ENCODE measurements at places on chromosomes 13 and 19. TPM values are rescaled to one million over a fixed set of nuclear protein-coding genes. Genes with fewer than 3 reads are reported as not detected.

DNA sequence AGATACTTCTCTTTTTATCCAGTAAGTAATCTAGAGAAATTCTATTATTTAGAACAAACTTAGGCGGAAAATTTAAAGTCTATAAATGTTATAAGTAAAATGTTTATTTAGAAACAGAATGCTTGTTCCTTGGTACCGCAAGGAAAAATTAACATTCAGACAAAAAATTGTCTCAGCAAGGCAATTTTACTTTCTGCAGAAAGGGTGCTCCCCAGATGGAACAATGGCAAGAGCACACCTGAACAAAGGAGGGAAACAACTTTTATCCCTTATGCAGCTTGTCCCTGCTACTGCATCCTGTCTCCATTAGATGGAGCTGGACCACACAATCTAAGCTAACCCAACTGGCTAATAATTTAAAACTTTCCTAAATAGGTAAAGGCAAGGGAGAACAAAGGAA is 6.5 kb upstream of the ZNF708 start:
- no peak for DNase-seq

GRCh38 chr19:49475995-49476880 is 2.2 kb downstream of the FLT3LG start:
- no peak for DNase-seq

GRCh38 chr13:101434486-101434885 is 18.0 kb upstream of the ITGBL1 start:
- DNase-seq: no peak

CDX2 gene
- not detected for total RNA-seq

SCGB2B2 gene
- total RNA-seq: 1.4 TPM

- no peak for DNase-seq
Measured at GRCh38 chr13:104318121-104318520, 1251.9 kb upstream of the SLC10A2 start.

DNA sequence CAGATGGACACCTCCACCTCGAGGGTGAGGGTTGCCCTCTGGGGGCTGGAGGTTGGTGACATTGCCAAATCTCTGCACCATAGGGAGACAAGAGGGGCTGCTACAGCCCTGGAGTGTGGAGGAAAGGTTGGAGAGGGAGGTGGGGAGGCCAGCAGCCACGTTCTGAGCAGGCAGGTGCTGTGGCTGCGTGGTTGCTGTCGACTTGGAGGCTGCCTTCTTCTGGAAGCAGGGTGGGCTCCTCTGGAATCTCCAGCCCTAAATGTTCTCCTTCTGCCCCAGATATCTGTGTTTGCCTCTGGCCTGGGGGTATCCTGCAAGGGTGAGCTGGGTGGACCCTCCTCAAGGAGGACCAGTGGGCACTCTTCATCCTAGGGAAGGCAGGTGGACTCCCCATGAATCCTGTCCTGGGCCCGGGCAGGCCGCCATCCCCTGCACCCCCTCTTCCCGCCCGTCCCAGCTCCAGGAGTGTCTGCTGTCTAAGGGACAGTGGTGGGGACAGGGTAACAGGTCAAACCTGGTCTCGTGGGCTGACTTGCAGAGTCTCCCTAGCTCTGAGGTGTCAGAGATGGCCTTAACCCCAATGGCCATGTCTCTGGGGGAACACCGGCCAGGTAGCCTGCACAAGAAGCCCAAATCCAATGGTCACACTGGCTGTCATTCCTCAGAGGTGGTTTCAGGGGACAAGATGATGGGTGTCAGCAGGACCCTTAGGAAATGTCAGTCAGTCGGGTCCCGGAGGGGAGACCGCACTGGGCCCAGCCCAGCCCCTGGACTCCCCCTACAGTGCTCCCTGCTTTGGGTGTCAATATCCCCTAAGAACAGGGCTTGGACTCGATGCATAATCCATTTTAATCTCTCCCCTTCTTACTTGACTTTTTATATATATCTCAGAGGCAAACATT is 32.3 kb upstream of the ZNF536 start:
- no peak for DNase-seq

DNA sequence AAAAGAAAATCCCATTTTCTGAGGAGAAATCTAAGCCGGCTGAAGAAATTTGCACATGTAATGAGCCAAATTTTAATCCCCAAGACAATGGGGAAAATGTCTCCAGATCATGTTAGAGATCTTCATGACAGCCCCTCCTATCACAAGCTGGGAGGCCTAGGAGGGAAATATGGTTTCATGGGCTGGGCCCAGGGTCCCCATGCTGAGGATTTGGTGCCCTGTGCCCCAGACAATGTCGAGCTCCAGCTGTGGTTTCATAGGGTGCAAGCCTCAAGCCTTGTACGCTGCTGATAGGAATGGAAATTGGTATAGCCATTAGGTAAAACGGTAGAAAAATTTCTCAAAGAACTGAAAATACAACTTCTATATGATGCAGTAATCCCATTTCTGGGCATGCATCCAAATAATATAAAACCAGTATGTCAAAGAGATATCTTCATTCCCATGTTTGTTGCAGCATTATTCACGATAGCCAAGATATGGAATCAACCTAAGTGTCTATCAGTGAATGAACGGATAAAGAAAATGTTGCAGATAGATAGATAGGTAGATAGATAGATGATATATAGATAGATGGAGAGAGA is 19.3 kb upstream of the FREM2 start:
- DNase-seq: no peak

DNA sequence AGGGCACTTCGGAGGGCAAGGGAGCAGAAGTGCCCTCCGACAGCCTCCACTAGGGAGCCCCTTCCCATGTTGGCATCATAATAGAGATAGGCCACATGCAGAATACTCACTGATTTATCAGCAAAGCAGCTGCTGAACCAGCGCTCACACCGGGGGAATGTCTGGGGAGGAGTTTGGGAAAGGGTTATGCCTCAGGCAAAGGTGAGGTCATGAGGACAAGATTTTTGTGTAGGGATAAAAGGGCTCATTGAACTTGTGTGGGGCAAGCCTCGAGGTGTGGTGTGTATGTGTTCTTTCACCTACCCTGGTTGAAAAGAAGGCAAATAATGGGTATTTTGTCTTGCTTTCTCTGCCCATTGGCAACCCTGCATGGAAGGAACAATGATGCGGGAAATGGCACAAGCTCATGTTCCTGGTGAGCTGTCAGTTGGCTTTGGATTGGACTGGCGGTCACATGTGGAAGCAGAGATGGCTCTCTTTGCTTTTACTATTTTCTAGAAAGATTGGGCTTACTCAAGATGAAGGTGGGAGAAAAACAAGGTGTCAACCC is 39.1 kb upstream of the SLC7A9 start:
- DNase-seq: no peak

DNA sequence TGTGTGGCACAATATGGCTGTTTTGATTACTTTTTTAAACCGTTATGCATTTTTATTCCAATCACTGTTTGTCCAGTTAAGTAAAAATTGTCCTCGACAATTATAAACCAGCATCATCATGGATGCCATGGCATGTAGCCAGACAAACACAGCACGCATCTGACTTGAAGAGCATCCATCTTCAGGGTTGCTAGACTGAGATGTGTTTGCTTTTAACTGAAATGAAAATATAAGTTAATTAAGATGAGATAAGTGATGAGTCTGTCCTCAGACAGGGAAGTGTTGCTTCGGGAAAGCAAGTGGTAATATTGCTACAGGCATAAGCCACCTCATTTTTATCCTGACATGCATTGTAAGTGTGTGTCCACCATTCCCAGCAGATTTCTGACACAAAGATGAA is 92.8 kb upstream of the TPP2 start:
- no peak for DNase-seq

COX7A1 gene
- total RNA-seq: not detected

- no peak for DNase-seq
Measured at GRCh38 chr13:40155201-40155600, 499.7 kb downstream of the COG6 start.

SYDE1 gene
- not detected for total RNA-seq

DNA sequence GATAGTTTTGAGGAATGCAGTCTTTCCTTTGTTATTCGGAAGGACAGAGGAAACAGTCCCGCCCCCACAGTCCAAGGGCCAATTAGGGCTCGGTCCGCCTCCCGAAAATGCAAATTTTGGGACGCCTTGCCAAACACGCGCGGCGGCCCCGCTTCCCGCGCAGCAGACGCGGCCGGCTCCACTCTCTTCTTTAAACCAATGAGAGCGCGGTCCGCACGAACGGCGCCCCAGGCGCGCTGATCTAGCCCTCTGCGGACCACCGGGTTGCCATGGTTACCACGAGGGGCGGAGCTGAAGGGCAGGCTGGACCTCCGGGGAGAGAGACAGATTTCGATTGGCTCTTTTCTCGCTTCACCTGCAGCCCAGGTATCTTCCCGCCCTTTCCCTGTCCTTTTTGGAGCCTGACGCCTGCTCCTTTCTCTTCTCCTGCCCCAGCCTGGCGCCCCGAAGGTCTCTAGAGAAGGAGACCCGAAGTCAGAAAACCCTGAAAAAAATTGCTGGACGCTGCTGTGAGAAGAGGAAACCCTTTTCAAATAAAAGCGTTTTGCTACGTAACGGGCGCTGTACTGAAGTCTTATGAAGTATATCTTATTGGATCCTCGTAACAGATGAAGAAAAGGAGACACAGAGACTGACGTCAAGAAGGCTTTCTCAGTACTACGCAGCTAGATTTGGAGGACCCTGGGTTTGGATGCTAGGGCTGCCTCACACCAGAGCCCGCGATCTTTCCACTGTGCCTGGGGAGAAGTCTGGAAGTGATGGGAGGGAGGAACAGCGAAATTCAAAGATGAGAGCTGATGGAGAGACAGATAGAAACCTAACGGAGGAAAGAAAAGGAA is 2.0 kb downstream of the PTH2 start:
- DNase-seq: no peak

FGF22 gene
- total RNA-seq: 0.64 TPM

GRCh38 chr13:113820813-113821651 is 42.8 kb downstream of the GAS6 start:
- DNase-seq: no peak

CCDC194 gene
- total RNA-seq: 1.7 TPM

GRCh38 chr13:79382545-79383275 is 23.3 kb downstream of the RBM26 start:
- DNase-seq: no peak

ZIC2 gene
- total RNA-seq: not detected

MAMSTR gene
- 0.78 TPM for total RNA-seq

DNA sequence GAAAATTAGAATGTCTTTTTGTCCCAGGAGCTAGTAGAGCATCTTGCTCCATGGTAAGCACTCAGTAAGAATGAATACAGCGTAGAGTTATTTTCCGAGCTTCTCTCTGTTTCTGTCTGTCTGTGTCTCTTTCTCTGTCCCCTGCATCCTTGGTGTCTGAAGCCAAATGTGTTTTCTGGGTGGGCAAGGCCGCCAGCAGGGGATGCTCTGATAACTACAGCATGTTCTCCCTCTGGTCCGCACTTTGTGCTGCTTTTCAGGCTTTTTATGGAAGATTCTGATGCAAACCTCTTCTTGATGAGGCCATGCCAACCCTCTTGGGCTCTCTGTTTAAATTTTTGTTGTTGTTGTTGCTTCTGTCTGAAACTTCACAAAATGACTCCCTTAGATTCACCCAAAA is 142.8 kb upstream of the UBL3 start:
- DNase-seq: no peak

LILRB4 gene
- total RNA-seq: 0.76 TPM

DNA sequence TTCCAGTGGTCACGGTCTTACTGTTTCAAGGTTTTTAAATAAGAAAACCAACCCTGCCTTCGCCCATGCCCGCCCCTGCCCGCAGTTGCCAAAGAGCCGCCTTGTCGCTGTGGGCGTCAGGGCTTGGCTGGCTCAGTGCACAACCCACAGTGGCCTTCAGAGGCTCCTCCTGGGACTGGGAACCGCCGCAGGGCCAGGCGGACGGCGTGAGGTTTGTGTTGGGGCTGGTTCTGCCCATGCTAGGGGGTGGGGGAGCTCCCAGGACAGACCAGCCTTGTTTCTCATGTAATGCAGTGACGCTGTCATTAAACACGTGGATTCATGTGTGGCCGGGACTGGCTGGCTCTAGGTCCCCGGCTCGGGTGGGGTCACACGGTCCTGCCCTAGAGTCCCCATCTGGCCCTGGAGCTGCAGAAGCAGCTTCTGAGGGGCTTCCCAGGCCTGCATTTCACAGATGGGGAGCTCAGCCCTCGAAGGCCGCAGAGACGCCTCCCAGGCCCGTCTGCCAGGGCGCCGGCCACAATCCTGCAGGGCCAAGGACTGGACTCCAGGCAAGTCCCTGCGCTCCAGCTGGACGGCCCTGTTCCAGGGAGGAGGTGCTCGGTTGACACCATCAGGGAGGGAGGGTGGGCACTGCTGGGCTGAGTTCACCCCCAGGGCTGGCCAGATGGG is 2.4 kb upstream of the TEKTIP1 start:
- no peak for DNase-seq

DNA sequence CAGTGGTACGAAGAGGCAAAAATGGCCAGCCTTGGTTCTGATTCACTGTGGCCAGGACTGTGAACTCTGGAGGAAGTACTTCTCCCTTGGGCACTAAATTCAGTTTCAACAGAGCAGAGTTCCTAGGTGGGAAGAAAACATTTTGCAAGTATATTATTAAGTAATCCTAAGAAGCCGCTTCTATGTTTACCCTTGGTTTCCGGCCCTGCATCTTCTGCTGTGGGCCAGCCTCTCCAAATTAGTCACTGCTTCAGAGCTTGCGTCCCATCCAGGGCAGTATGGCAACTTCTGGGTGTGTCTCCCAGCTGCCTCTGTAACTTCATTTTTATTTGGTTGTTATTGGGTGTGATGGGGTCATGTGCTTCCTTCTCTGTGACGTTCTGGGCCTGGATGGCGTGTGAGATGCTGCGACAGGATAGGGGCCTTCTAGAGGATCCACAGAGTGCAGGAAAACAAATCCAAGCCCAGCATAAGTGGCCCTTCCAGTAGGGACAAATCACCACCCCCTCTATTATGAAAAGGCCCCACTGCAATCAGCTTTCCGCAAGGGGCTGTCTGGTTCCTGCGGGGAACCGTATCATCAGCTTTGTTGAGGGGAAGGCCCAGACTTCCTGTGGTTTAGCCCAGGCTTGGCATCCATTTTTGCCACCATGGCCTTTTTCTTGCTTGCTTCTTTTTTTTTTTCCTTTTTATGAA is 55.1 kb upstream of the C1QTNF9 start:
- DNase-seq: no peak

DNA sequence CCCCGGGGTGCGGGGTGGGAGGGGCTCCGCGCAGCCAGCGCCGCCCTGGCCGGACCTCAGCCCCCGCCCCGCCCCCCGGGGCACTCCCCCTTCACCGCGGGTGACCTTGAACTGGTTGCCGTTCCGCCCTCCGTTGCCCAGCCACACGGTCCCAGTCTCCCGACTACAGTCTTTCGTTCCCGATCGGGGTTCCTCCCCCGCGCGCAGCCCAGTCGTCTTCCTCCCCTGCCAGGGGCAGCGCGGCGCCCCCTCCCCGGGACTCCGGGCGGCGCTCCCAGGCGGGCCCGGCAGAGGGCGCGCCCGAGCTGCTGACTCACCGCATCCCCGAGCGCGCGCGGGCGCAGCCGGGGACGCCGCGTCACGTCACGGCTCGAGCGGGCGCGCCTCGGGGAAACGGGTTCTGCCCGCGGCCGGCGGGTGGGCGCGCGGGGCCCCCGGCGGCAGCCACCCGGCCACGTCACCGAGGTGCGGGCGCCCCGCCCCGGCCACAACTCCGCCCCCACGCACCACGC is 459 bp downstream of the MIDN start:
- peak; percentile 91 for DNase-seq

DNA sequence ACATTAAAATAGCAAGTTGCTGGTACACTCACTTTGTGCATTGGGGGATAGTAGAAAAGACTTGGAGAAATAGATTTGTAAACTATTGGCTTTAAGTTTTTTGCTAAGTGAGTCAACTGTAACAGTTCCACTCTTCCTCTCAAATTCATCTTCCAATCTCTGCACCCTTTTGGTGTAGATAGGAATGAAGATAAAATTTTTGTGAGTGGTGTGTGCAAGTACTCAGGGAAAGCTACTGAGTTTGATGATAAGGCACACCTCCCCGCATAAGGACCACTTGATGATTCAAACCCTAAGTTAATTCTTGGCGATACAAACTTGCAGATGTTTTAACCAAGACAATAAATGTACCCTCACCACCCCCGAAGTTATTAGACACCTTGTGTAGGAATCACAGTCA is 168.3 kb upstream of the SLITRK1 start:
- no peak for DNase-seq

Data from activated B cell treated with CpG ODN at 0.5 μM for 24 hours (primary cell).